ENCODE measurements at places on chromosomes 7 and 10.

DNA sequence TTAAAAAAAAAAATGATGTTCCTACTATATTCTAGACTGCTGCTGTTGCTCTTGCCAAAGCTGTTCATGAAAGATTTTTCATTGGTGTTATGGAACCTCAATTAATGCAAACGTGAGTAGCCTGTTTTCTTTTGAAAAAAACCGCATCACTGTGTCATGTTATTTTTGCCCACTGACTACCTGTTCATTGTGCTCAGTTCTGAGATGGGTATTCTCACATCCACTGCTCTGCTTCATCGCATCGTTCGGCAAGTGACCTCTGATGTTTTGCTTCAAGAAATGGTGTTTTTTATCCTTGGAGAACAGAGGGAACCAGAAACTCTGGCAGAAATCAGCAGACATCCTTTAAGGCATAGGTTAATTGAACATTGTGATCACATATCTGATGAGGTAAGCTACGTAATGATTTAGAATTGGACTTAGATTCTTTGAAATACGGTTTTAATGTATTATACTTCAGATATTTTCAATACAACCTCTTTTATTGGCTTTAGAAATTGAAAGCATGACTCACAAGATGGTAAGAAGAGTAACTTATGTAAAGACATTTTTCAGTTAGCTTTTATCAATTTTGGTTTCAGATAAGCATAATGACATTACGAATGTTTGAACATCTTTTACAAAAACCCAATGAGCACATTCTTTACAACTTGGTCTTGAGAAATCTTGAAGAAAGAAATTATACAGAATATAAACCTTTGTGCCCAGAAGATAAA lies 24.6 kb downstream of the FHIP2A start:
- DNase-seq = no peak

GRCh38 chr7:102875700-102876295 lies 37.0 kb upstream of the LRRC17 start:
- peak; percentile 99 for DNase-seq

- peak; percentile 59 for DNase-seq
Measured at GRCh38 chr10:58266003-58266825, 1.5 kb downstream of the IPMK start.

DNA sequence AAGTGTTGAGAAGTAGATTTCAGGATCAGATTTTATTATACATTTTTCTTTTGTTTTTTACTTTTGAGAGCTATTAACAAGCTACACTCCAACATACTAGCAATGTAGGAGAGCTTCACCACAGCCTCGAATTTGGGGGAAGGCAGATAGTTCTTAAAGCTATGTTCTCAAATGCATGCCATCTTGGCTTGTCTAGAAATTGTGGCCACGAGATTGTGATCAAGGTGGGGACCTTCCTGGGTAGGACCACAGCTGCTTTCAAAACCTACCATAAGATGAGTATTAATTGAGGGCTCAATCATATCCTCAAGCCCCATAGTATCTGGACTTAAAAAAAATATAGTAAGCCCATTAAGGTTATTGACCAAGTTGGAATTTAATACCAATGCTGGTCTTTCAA lies 27.9 kb upstream of the JAZF1 start:
- DNase-seq = no peak

DNA sequence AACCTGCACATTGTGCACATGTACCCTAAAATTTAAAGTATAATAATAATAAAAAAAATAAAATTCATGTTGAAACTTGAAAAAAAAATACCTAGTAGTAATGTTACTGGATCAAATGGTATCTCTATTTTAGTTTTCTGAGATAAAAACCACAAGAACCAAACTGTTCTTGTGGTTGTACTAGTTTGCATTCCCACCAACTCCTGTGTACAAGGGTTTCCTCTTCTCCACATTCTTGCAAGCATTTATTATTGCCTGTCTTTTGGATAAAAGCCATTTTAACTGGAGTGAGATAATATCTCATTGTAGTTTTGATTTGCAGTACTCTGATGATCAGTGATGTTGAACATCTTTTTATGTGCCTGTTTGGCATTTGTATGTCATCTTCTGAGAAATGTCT lies 177.7 kb downstream of the KIF20B start:
- no peak for DNase-seq

- no peak for DNase-seq
Measured at GRCh38 chr10:123996302-123996701, 97.1 kb downstream of the CHST15 start.

- no peak for DNase-seq
Measured at GRCh38 chr10:88194041-88194887, 330.8 kb downstream of the PTEN start.

GRCh38 chr10:8298896-8299570 lies 244.5 kb downstream of the GATA3 start:
- no peak for DNase-seq

DNA sequence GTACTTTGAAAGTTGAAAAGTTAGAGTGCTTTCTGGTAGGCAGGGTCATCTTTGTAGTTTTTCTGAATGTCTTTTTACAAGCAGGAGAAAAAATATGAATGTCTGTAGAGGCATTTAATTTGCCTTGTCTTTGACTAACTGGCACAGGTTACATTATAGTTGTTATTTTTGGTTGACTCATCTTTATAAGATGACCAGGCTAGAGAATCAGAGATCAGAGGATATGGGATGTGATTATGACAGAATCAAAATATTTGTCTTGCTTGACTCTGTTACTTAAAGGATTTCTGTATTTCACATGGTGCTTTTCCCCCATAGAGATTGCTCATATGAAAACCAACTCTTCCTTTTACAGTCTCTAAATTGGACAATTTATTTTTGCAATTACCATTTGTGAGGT lies 2.4 kb downstream of the ZMYND11 start:
- DNase-seq = peak; percentile 39

DNA sequence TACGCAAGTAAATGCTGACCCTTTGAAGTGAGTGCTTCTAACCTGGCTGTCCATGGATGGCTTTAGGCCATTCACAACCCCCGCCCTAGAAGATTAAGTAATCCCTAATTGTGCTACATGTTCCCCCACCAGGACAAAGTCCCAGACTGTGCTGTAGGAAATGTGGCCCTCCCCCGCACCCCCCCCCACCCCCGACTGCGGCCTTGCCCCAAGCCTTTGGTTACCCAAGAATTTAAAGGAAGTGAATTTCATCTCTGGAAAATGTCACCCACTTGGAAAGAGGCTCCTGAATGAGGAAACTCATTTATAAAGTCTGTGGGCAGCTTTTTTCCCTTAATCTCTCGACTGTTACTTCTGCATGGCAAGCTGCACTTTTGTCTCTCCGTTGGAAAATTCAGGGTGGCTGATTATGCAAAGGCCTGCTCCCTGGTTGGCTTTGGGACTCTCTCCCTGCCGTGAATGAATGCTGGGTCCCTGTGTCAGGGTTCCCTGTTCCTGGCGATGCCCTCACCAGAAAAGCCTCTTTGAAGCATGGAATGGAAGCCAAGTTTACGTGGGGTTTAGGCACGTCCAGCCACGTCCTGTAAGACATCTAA lies 31.4 kb upstream of the AQP1 start:
- DNase-seq = no peak

- no peak for DNase-seq
Measured at GRCh38 chr10:27541796-27542729, 38.0 kb downstream of the RAB18 start.

DNA sequence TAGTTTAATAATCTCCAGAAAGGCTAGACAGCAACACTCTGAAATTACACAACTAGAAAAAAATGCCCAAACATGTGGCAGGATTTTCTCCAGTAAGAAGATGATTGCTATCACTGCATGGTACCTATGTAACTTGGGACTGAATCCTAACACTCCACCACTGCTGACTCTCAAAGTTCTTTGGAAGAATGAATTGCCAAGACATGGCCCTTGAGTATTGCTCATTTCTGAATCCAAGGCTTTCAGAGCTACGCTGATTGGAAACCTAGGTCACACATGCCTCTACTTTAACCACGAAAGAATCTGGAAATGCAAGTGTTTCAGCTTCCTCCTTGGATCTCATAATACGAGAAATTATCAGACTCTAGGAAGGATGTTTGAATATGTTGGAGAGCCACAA lies 167.5 kb upstream of the CELF2 start:
- DNase-seq = no peak

- DNase-seq = no peak
Measured at GRCh38 chr7:146635205-146636032, 518.8 kb downstream of the CNTNAP2 start.

GRCh38 chr7:47669178-47669891 lies 87.4 kb upstream of the TNS3 start:
- DNase-seq = peak; percentile 93
